ENCODE measurements at places on chromosomes 7 and 10. TPM values are rescaled to one million over a fixed set of nuclear protein-coding genes. Genes with fewer than 3 reads are reported as not detected.

The CDK5 gene
- 10.4 TPM for polyA plus RNA-seq

The DENND11 gene
- 20.5 TPM for polyA plus RNA-seq

The ZNF425 gene
- polyA plus RNA-seq: 0.90 TPM

The EPHA1 gene
- 0.06 TPM for polyA plus RNA-seq

The GOLGA7B gene
- polyA plus RNA-seq: not detected

The LIPK gene
- polyA plus RNA-seq: not detected

The CCDC172 gene
- not detected for polyA plus RNA-seq

The TRAPPC14 gene
- polyA plus RNA-seq: 4.6 TPM

The ZNF680 gene
- polyA plus RNA-seq: 16.9 TPM

The TLX1 gene
- not detected for polyA plus RNA-seq

The PON1 gene
- polyA plus RNA-seq: not detected

The PNLIPRP2 gene
- polyA plus RNA-seq: not detected

The GBX1 gene
- polyA plus RNA-seq: not detected

The ADAMTS14 gene
- not detected for polyA plus RNA-seq

The KCP gene
- not detected for polyA plus RNA-seq

The SPDYE9 gene
- polyA plus RNA-seq: not detected

The ZNF853 gene
- polyA plus RNA-seq: 1.4 TPM
